ENCODE measurements at places on chromosomes 7 and 10.

- DNase-seq = no peak
These were observed 3.2 kb downstream of the HOXA11 start for GRCh38 chr7:27181795-27182275.

GRCh38 chr10:127997937-127998336 is 91.0 kb downstream of the PTPRE start:
- no peak for DNase-seq

GRCh38 chr7:74066626-74067025 is 17.0 kb upstream of the LIMK1 start:
- no peak for DNase-seq

- no peak for DNase-seq
These were observed 111.5 kb upstream of the ADAM12 start for GRCh38 chr10:126499744-126500143.

- no peak for DNase-seq
These were observed 1.7 kb downstream of the ARHGAP12 start for GRCh38 chr10:31926765-31927564.

DNA sequence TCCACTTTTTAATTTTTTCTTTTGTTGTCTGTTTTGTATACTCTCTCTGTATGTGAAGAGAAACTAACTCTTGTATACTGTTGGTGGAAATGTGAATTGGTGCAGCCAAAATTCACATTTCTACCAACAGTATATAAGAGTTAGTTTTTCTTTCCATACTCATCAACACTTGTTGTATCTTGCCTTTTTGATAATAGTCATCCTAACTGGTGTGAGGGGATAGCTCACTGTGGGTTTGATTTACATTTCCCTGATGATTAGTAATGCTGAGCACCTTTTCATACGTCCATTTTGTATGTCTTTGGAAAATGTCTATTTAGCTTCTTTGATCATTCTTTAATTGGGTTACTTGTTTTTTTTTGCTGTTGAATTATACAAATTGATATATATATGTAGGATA is 375.5 kb upstream of the IGFBP3 start:
- DNase-seq = no peak

- peak; percentile 51 for DNase-seq
These were observed 28.5 kb downstream of the CHCHD3 start for GRCh38 chr7:133053321-133053891.

- peak; percentile 96 for DNase-seq
These were observed 47.9 kb upstream of the NPFFR1 start for GRCh38 chr10:70331486-70332268.

- DNase-seq = no peak
These were observed 445.3 kb downstream of the LRMDA start for GRCh38 chr10:75876710-75877109.

GRCh38 chr7:99312316-99313203 is 13.1 kb upstream of the ARPC1A start:
- DNase-seq = peak; percentile 87

DNA sequence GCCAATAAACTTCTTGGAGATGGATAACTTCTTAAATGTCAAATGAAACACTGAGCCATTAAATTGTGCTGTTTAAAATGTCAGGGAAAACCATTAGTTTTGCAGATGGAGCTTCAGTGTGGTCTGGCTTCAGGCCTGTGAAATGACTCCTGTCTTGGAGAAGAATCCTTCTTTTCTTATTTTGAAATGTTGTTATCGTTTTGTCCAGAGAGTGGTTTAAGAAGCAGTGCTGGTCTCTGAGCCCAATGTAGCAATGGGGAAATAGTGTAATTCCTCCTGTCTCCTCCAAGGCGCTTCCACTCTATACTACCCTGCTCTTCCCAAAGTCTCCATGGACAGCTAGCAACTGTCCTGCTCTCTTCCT is 177.6 kb downstream of the REEP3 start:
- DNase-seq = no peak

- no peak for DNase-seq
These were observed 68.8 kb upstream of the INSIG1 start for GRCh38 chr7:155228894-155229293.

DNA sequence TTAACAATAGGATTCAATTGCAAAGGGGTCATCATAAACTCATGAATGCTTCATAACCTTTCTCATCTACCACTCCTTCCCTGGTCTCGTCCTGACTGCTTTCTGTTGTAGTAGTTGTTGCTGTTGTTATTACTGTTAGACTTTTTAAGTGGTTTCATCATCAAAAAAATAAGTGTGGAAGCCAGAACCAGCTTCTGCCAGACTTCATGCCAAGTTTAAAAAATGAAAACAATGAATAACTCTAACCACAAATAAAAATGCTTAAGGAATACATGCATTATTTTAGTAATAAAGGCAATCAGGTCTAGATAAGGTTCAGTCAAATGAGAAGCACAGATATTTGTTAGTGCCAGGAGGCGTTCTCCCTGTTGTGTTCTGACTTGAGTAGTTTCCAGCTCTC is 85.4 kb downstream of the PCLO start:
- DNase-seq = no peak

- no peak for DNase-seq
These were observed 55.6 kb downstream of the MCU start for GRCh38 chr10:72747521-72747920.

DNA sequence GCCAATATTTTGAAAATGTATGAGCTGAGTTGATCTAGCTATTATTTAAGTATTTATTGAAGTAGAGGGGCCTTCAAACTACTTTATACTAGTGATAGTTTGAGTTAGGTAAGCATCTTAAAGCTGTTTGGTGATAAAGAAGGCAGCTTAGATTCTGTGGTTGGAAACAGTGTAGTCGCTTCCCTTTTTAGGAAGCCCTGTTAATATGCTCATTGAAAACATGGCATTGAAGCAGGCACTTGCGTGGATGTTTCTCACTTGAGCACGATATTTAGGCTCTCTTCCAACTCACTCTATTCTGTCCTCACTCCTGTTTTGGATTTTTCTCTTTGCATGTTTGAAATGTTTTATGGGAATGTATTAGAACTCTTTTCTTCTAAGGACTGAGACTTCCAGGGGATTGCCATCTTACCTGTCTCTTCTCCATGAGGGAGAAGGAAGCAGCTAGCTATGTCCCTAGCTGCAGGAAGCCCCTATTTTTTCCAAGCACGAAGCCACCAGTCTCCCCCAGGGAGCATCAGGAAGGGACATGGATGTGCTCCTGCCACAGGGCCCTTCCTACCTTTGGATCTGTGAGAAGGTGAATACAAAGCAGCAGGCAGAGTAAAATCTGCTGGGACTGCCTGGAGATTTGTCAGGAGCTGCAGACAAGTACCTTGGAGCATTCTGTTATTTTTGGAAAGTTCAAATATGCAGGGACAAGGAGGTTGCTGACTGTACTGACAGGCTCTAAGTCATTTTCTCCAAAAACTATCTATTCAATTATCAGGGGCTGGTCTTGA is 22.0 kb upstream of the BMPR1A start:
- no peak for DNase-seq

DNA sequence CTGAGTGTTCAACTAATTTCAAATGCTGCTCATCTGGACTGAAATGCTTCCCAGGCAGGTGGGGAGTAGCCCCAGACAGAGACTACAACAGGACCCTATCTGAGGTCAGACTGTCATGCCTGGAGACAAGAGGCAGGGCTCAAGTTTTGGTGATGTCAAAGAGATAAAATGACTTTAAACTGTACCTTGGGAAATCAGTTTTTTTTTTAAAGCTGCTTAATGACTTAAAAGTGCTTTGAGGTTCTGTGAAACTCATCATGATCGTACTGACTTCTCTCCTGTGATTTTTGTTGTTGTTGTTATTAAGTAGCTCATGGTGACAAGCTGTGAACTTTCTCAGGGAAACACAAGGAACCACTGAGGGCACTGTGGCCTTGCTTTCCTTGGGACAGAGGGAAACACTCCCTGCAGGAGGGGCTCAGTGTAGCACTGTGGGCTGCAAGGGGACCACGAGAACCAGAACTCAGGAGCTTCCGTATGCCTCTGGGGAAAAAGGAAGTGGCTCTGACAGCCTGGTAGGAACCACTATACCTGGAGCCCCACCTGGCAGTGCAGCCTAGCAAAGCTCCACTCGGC is 9.5 kb downstream of the HIPK2 start:
- no peak for DNase-seq

DNA sequence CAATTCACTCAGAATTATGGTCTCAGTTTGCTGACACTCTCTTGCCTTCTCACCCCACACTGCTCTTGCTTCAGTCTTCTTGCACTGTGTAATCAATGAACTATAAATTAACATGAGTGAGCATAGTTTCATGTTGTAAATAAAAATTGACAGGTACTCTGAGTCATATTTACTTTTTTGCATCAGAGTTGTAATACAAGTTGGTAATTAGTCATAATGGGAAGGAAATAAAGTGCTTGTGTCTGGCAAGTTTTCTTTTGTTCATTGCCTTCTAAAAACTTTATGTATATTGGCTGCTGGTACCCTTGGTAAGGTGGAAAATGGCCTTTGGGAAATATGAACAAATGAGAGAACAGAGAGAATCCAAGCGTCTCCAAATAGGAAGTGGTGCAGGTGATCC is 169.3 kb upstream of the MAGI2 start:
- DNase-seq = no peak

- DNase-seq = no peak
These were observed 286.2 kb downstream of the PLXNA4 start for GRCh38 chr7:132290021-132290420.

GRCh38 chr10:12636571-12636970 is 287.2 kb downstream of the CAMK1D start:
- DNase-seq = no peak

GRCh38 chr10:36313142-36313541 is 671.0 kb upstream of the FZD8 start:
- no peak for DNase-seq

- DNase-seq = peak; percentile 58
These were observed 42.3 kb downstream of the PRKCQ start for GRCh38 chr10:6537770-6538169.

GRCh38 chr7:45978010-45978681 is 57.1 kb upstream of the IGFBP3 start:
- DNase-seq = no peak

DNA sequence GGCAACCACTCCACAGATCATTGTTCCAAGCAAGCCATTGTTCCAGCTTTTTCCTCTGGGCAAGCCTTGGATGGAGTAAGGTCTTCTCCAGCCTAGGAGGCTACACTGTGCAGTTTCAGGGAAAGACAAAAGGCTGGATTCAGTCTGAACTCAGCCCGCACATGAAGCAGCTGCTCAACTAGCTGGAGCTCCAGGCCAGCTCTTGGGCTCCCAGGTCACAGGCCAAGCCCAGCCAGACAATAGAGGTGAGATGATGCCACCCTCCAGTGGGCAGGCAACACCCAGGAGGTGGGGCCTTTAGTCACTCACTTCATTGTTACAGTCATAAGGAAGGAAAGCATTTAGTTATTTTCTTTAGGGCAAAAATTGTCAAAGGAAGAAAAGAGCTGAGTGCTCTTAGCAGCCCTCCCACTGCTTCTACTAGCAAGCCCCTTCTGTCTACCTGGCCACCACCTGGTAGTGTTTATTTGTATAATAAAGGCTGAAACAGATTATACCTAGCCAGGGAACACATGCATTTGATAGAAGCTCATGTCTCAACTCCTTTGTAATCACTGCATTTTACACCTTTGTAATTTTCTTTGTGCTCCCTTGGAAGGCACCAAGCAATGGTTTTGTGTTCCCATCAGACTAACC is 253.4 kb downstream of the WDR11 start:
- no peak for DNase-seq

GRCh38 chr10:114401195-114401791 is 3.0 kb downstream of the AFAP1L2 start:
- no peak for DNase-seq

DNA sequence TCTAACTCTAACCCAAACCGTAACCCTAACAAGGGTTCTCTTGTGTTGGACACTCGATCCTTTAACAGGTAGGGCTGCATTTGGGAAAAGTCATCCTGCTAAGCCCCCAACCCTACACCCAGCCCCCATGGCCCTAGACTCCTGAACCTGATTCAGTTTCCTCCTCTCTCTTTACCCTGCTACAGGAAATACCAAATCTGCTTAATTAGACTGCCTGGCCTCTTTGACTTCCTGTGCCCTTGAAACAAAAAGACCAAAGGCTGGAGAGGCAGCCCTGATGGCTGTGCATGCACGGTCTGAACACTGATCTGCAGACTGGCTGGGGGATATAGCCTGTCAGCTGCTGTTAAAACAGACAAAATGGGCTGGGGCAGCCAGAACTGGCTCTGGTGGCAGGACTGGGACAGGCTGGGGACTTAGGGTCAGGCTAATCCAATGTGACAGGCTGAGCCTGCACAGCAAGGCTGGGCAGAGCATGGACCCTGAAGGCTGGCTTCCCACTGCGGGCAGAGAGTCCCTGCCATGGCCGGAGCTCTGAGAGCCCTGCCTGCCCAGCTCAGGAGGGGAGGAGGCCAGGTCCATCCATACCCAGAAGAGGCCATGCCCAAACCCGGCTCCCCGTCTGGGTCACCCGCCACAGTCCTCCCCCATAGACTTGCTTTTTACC is 51.0 kb upstream of the MSMB start:
- DNase-seq = no peak

- DNase-seq = no peak
These were observed 35.5 kb downstream of the LAMB1 start for GRCh38 chr7:107967420-107967819.

DNA sequence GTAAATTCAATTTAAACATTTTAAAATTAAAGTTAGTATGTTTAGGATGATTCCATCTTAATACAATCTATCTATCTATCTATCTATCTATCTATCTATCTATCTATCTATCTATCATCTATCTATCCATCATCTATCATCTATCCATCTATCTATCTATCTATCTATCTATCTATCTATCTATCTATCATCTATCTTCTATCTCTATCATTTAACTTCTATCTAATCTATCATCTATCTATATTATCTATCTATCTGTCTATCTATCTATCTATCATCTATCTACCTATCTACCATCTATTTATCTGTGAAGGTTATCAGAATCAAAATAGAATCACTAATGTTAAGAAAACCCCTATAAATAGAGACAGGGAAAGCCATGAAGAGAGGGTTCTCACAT is 78.3 kb downstream of the RAMP3 start:
- DNase-seq = no peak

DNA sequence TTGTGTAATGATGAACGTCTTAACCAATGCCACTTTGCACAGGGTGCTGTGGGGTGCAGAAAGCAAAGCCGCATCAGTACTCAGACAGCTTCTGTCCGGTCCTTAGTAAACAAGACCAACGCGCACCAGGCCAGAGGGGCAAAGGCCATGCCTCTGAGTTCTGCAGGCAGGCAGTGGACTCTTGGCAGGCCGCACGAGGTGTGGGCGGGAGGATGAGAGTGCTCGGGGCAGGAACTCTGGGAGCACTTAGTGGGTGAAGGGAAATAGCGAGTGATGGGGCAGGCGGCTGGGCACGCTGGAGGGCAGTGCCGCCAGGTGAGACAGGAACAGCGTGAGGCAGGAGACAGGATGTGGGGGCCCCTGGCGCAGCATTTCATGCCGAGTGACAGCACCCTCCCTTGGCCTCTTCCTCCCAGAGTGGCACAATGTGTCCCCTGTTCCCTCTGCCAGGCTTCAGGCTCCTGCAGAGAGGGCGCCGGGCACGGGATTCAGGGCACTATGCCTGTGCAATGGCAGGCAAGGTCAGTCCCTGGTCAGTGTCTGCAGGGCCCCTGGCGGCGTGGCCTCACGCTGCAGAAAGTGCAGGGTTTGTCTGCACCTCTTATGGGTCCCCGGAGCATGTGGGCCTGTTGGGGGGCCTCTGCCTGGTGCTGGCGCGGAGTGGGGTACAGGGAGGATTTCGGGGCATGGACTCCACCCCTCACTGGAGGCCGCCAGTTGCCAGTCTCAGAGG is 60.4 kb downstream of the VIPR2 start:
- no peak for DNase-seq

Data from suppressor macrophage treated with lipopolysaccharide for 4 hours (primary cell).